ENCODE measurements at places on chromosomes 1 and 21. TPM values are rescaled to one million over a fixed set of nuclear protein-coding genes. Genes with fewer than 3 reads are reported as not detected.

DNA sequence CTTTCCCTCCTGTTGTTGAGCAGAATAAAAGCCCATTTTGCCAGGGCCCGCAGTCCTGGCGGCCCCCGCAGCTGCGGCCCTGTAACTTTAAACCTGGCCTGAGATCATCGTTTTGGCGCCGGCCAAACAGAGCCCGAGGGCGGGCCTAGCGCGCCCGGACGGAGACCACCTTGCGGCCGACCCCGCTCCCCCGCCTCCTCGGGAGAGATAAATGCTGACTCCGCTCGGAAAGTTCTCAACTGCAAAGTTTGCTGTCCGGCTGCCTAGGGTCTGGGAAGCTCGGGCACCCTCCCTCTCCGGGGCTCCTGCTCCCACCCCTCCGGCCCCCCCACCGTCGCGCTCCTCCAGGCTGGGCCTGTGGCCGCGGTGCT lies at the start of gene PDPN:
Gene PDPN (plus strand): TSS at position 238 of the 371 bp plus-strand sequence. CDS start 202 bp downstream, outside the sequence.
- peak; percentile 74 for DNase-seq

- DNase-seq: no peak
Measured at GRCh38 chr1:113185463-113186104, 112.6 kb downstream of the LRIG2 start.

FMO5 gene
- polyA plus RNA-seq: 4.7 TPM

COL8A2 gene
- polyA plus RNA-seq: 3.2 TPM
